NCI-H524 (cell line): ENCODE measurements at places on chromosomes 5 and 9.

DNA sequence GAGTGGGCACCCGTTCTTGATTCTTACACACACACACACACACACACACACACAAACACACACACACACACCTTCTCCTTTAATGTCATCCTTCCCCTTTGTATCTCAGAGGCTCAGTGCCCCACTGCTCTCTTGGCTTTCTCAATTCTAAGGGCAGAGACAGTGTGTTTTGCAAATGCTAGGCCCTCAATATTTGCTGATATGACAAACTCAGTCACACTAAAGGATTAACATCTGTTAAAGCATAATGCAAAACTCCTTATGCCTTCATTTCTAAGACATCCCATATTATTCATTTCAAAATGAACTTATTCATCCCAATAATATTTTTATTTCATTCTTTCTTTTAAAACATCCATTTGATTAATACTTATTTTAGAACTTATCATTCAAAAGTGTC, 8.9 kb upstream of the NRG2 start:
- no peak for DNase-seq

DNA sequence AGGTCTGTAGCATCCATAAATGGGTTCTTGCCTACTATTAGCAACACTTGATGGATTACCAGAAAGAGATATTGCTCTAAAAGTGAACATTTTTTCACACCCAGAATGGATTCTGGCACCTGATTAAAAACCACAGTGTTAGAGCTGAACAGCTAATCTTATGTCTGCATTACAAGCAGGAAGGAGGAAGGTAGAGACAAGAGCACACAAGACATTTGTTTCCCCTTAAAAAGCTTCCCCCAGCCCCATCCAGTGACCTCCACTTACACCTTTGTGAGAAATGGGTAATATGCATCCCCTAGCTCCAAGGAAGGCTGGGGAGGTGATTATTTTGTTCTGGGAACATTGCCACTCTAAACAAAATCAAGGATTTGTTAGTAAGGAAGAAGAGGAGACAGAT, 12.0 kb upstream of the TRIM36 start:
- no peak for DNase-seq

DNA sequence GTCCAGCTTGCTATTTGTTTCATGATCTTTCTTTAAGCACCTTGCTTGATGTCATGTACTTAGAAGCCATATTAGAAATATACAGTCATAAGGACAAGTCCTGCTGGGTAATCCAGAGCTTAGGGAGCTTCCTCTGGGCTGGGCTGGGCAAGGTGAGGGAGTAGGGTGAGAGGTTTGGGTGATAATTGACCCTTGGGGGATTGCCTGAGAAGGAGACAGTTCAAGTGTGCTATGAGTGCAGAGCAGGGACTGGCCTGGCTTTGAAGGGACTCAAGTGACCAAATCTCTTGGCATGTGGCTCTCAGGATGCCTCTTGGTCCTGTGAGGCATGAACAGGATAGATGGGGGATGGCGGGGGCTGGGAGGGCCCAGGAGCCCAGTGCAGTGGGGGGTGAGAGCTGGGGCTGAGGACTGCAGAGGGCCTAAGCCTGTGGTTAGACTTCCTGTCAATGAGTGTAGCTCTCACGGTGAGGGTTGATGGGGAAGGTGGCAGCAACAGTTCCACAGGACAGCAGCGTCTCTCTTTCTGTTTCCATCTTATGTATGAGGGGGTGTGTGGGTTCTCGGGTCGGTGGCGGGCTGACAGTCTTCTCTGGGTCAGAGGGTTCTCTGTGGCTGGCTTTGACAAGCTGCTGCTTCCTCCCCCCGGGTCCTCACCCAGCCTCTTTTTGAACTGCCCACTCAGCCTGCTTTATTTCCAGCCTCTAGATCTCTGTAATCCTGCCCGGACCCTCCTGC, 53.5 kb downstream of the RGS3 start:
- DNase-seq: no peak

GRCh38 chr5:65192331-65192730, 289.4 kb downstream of the ADAMTS6 start:
- no peak for DNase-seq

GRCh38 chr9:2758162-2758897, 41.0 kb downstream of the KCNV2 start:
- DNase-seq: no peak

- no peak for DNase-seq
These were observed 552.1 kb upstream of the CDH9 start for GRCh38 chr5:27590503-27590902.

- no peak for DNase-seq
These were observed 44.8 kb downstream of the LIX1 start for GRCh38 chr5:97097326-97098230.

GRCh38 chr9:20726144-20726543, 42.1 kb downstream of the FOCAD start:
- DNase-seq: no peak

- DNase-seq: no peak
These were observed 629.3 kb downstream of the ANXA1 start for GRCh38 chr9:73780916-73781315.

DNA sequence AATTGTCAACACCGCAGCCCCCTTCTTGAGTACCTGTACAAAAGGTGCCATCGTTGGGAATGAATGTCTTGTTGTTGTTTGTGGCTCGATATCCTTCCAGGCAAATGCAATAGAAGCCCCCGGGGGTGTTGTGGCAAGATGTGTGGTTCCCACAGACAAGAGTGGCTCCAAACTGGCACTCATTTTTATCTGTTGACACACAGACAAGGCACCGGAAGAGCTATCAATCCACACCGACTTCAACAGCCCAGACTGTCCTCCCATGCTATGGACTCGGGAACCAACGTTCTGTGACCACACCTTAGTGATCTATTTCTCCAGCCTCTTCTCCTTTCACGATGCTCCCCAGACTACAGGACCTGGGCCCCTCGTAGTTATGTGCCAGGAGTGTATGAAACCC, 25.9 kb downstream of the SUSD1 start:
- no peak for DNase-seq

DNA sequence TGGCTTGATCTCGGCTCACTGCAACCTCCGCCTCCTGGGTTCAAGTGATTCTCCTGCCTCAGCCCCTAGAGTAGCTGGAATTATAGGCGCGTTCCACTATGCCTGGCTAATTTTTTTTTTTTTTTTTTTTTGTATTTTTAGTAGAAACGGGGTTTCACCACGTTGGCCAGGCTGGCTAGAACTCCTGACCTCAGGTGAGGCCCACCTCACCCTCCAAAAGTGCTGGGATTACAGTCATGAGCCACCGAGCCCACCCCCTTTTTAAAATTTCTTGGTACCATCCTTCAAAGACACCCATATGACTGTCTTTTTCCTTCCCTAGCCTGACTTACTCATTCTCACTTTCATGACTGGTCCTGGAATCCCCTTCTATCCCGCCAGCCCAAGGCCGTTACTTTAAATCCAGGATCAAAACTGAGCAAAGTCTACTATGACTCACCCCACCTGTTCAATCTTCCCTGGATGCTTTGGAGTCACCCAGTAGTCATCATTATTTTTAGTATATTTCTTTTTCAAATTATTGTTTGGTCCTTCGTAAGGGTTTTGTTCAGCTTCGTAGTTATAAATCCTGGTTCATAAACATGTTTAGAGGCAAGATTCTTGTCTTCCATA, 1.2 kb upstream of the TBCA start:
- no peak for DNase-seq

- DNase-seq: no peak
These were observed 266.5 kb upstream of the VLDLR start for GRCh38 chr9:2354856-2355696.

DNA sequence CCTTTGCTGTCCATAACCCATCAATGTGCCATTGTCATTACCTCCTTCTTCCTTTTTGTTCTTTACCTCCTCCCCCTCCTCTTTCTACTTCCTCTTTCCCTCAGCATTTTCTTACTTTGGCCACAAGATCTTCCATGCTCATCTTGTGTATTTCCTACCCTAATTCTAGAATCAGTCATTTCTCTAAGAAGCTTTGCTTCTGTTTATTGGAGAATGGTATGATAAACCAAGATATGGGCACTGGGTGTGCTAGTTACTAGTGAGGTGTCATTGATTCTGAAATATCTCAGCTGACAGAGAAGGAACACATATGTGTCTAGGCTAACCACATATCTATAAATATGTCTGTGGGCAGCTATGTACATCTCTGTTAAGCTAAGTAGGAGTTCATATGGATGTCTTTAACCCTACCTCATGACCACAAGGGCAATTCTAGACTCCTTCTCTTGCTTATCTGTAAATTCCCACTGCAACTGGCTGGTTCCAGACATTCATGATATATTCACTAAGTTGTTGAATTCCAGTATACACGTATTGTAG, 2051.3 kb upstream of the CDH9 start:
- no peak for DNase-seq

GRCh38 chr9:100505564-100506159, 32.7 kb downstream of the TMEFF1 start:
- DNase-seq: peak; percentile 43

- no peak for DNase-seq
These were observed 25.8 kb downstream of the COL23A1 start for GRCh38 chr5:178564397-178564796.

DNA sequence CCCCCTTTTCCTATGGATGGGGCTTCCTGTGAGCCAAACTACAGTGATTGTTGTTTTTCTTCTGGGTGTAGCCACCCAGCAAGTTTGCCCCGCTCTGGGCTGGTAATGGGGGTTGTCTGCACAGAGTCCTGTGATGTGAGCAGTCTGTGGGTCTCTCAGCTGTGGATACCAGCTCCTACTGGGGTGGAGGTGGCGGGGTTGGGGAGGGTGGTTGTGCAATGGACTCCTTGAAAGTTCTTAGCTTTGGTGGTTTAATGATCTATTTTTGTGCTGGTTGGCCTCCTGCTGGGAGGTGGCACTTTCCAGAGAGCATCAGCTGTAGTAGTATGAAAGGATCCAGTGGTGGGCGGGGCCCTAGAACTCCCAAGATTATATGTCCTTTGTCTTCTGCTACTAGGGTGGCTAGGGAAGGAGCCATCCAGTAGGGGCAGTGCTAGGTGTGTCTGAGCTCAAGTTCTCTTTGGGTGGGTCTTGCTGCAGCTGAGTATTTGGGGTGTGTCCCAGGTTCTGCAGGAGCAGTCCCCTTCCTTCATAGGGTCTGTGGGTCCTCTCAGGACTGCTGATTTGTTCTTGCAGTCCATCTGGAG, 275.6 kb upstream of the PAPPA start:
- DNase-seq: no peak

DNA sequence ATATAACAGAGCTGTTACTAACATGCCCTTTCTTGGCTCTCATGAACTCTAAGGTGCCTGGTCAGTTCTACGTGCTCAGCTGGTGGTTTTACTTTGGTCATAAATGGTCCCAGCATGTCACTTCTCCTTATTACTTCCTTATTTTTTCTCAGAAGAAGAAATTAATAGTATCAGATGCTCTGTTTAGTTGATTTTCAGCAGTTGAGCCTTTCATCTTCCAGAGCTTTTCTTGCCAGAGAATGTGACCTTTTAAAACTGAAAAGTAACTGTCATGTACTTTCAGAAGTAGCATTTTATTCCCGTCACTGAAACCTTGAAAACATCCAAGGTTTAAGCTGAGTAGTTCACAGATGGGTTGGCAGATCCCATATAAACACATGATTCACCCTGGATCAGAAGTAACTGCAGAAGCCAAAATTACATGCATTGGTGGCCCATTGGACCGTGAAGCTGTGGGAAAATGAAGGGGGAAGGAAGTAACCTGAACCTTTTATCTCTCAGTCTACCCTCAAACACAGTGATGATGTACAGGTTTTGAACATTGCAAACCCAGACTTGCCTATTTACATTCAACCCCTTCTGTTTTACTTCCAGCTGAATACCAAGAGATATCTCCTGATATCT, 50.5 kb downstream of the HACD4 start:
- DNase-seq: no peak

DNA sequence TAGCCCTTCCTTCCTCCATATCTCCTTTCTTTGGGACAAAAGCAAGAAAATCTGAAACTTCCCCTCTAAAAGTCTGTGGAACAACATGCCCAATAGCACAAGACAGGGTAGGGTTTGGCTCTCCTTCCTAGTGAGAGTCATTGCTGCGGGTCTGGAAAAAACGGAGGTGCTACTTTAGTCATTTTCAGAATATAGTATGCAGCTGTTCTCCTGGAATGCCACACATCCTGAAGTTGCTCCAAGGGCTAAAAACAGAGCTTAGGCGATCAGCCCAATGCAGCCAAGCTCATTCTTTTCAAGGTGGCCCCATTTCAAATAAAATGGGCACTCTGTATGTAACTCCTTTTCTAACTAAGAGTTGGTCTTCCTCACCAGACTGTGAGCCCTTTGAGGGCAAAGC, 39.5 kb upstream of the MYOT start:
- DNase-seq: no peak

GRCh38 chr5:38680094-38680825, 123.8 kb upstream of the LIFR start:
- no peak for DNase-seq

DNA sequence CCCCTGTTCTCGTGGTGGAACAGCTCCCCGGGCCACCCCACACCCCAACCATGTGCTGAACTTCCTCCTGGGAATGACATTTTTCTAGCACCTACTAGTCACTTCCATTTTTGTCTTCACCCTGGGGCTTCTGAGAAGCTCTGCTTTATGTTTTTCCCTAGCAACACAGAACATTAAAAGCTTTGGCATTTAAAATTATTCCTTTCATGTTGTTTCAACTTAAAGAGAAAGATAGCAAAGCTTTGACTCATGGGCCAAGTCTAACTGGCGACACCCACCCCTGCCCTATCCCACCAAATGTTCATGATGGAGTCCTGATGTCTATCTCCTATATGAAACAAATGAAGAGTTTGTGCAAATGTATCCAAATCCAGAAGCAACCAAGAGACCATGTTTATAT, 22.4 kb downstream of the BOD1 start:
- DNase-seq: no peak

DNA sequence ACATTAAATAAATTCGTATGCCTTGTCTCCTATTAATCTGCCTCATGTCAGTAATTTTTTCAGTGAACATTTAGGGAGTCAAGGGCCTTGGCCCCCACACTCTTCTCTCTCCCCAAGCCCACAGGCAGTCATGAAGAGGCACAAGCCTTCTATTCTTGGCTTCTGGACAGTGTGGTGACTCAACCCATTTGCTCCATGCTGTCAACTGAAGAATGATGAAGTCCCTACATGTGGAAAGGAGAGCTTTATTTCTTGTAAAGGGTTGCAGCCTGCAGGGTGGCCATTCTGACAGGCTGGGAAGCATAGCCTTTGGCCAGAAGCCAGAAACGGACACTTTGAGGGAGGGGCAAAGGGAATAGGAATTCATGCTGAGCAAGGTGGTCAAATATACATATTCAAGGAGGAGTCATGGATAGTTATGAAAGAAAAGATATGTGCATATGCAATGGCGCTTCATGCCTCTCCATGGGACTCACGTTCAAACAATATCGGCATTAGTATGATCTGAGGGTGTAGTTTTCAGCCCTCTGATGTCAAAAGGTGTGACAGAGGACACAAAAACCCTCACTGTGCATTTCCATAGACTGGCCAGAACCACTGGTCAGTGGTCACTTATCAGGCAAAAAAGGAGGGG, 31.3 kb downstream of the ANKRA2 start:
- no peak for DNase-seq

- DNase-seq: no peak
These were observed 213.9 kb upstream of the FBXL7 start for GRCh38 chr5:15285901-15286583.

- DNase-seq: no peak
These were observed 18.4 kb upstream of the TCF7 start for GRCh38 chr5:134095887-134096589.
